AG09309 (cell line): ENCODE measurements at places on chromosomes 6 and 20.

DNA sequence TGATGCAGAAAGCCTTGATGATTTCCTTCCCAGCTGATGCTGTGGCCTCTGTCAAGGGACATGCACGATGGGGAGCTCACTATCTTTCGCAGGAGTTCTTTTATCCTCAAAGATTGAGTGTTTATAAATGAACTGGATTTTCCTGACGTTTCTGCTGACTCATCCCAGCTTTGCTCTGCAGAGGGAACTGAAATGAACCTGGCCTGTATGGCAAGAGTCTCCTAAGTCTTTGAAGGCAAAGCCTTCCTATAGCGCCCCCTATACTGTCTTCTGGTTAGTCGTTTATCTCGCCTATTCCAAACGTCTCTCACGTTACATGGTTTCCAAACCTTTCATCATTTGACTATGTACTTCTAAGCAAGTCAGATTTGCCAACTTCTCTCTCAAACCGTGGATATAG is 565.3 kb downstream of the KIF16B start:
- DNase-seq = no peak

DNA sequence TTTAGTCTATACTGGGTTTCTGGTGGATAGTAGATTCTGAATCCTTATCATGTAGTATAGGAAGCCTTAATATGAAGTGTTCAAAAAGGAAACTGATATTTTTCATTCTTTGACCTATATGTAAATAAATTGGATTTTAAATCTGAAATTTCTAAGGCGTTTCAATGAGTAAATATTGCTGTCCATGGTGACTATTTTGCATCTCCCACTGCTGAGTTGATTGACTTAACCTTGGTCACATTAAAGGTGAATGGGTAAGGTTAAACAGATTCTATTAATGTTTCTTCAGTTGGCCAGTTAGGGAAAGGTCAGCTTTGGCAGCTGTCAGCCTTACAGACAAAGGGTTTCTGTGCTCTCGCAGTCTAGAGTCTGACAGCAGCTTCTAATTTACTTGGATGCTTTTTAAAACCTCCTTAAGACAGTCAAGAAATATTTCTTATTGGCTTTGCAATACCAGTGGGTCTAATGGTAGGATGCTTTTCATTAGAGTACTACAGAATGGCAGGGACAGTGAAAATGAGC is 24.8 kb downstream of the PRIM2 start:
- no peak for DNase-seq

GRCh38 chr6:119620846-119621555 is 271.4 kb upstream of the MAN1A1 start:
- DNase-seq = peak; percentile 80

- DNase-seq = peak; percentile 40
Measured at GRCh38 chr20:2151858-2152281, 50.2 kb downstream of the STK35 start.

DNA sequence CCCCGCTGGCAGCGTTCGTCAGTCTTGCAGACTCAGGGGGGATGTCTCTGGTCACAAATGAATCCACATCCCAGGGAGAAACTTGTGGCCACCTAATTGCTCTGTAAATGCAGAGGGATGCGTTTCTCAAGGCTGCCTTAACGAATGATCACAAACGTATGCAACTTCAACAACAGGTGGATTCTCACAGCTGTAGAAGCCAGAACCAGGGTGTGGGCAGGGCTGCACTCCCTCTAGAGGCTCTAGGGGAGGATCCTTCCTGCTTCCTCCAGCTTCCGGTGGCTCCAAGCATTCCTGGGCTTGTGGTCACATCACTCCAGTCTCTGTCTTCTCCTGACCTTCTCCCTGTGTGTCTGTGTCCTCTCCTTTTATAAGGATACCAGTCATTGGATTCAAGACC is 3.3 kb upstream of the TAF4 start:
- no peak for DNase-seq

GRCh38 chr6:36028877-36029324 is 1.3 kb downstream of the MAPK14 start:
- peak; percentile 46 for DNase-seq

DNA sequence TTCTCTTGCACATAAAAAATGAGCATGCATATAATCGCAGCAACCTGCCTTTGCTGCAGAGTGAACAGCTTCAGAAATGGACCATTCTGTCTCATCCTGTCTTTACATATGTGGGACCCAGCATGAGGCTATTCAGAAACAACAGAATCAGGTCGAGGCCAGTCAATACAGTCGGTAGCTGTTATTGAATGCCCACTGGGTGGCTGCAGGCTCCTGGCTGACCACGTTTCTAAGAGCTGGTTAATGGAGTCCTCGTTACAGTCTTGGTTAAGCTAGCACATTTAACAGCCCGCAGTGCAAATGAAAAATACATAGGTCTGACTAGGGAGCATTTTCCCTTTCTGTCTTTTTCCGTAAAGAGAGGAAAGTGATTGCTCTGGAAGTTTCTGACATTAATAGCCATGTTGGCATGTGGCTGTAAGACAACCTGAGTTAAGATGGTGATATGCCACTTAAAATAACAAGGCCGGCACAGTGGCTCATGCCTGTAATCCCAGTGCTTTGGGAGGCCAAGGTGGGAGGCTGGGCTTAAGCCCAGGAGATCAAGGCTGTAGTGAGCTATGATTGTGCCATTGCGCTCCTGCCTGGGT is 75.0 kb downstream of the SHLD1 start:
- DNase-seq = no peak
